ENCODE measurements at places on chromosomes 2 and 18.
A peak's percentile ranks its signal among the peaks of the same experiment; 100 is the strongest.

GRCh38 chr2:27583390-27583915, 611 bp downstream of the ZNF512 start:
- no peak for DNase-seq

DNA sequence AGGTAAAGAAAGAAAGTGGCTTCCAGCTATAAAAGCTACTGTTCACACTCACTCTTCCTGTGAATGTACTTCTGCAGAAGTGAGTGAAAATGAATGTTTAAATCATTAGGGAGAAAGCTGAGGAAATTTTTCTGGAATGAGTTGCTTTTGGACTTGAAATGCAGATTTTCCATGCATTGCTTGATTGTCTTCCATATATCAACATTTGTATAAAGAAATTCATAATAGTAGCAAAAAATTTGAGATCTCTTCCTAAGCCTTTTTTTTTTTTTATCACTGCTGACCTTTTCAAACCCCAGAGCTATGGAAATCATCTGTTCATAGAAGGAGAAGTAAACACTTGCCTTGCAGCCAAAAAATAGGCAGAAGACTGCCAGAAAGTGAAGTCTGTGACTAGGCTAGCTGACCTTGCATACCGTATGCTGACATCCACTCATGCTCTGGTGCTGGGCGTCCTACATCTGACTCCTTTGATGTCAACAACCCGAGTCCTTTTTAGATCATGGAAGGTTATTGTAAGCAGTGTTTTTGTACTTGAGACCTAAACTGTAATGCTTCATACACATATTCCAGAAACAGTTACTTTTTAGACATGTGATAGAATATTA, 154.5 kb upstream of the RASGRP3 start:
- no peak for DNase-seq

GRCh38 chr18:12005538-12006487, 24.5 kb downstream of the IMPA2 start:
- DNase-seq = no peak

DNA sequence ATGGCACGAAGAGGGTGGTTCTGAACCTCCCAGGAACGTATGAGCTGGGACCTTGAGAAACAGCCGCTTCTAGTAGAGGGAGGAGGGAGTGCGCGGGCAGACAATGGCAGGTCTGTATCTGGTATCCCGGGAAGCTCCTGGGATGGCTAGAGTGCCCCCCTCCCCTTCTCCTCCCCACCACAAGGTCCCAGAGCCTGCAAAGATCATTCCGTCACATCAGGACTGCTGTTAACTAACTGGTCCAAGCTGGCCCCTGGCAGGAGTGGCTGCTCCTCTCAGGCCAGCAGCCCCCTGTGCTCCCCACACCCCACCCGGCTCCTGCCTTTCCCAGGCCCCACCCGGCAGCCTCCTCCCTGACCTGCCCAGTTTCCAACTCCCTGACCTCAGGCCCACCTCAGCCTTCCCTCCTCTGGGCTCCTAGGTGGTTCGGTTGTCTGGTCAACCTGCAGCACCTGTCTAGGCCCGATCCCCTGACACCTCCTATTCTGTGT, 75.0 kb downstream of the TPO start:
- peak; percentile 36 for DNase-seq

GRCh38 chr2:136486115-136486514, 279.2 kb upstream of the THSD7B start:
- no peak for DNase-seq

- DNase-seq = no peak
Measured at GRCh38 chr18:74163019-74163660, 14.8 kb downstream of the TIMM21 start.

- DNase-seq = no peak
Measured at GRCh38 chr2:237035781-237036475, 49.8 kb upstream of the COPS8 start.

DNA sequence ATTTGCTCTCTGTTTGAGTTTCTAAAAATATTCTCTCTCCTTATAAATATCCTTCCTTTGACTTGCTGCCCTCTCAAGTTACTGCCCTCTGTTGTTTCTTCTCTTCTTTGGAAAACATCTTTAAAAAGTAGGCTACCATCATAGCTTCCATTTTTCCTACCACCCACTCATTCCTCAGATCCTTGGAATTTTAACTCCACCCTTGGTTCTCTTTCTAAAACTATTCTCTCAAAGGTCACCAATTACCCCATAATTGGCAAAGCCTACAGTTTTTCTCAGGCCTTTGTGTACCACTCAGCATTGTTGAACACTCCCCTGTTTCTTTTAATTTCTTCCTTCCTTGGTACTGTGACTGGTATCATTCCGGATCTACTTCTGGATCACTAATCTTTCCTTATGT, 43.0 kb upstream of the ITGAV start:
- DNase-seq = no peak

GRCh38 chr2:42909966-42910365, 117.6 kb upstream of the HAAO start:
- peak; percentile 17 for DNase-seq

DNA sequence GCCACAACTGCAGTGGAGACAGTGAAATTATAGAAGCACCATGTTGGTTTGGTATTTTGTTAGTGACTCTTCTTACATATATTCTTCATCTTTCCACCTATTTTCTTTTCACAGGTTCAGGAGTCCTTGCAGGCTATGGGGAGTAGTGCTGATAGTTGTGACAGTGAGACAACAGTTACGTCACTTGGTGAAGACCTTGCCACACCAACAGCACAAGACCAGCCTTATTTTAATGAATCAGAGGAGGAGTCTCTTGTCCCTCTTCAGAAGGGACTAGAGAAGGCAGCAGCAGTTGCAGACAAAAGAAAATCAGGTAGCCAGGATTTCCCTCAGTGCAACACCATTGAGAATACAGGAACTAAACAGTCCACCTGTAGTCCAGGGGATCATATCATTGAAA, 23.6 kb downstream of the ITPRID2 start:
- no peak for DNase-seq

- DNase-seq = peak; percentile 41
Measured at GRCh38 chr2:230924470-230925341, at the start of gene GPR55. Gene GPR55 (minus strand): TSS chr2:230925242. CDS start chr2:230910962, 14,280 bp downstream.

GRCh38 chr2:29326926-29327325, 211.7 kb downstream of the CLIP4 start:
- DNase-seq = no peak

DNA sequence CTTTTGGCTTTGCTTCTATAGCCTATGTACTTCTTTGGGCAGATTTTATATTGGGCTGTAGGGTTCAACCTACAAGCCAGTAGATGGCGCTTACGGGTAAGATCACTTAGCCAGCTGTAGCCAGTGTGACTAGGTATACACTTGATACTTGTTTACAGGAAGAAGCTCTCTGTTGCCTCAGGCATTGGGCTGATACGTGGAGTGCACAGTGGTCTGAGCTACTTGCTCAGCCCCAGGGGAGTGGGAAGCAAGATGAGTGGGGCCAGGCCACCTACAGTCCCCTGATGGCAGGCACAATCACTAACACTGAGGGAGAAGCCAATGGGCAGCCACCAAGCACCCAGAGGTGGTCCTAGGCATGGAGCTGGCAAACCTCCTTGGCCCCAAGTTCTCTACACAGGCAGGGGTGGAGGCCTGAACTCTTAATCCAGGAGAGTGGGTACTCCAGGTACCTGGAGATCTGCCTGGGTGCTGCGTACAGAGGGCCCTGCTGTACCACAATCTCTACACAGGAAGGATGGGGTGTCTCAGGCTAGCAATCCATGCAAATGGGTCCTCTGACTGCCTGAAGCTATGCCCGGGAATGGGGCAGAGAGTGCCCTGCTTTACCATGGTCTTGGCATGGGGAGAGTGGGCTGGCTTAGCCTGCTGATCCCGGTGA, 122.2 kb downstream of the NCOA1 start:
- no peak for DNase-seq

DNA sequence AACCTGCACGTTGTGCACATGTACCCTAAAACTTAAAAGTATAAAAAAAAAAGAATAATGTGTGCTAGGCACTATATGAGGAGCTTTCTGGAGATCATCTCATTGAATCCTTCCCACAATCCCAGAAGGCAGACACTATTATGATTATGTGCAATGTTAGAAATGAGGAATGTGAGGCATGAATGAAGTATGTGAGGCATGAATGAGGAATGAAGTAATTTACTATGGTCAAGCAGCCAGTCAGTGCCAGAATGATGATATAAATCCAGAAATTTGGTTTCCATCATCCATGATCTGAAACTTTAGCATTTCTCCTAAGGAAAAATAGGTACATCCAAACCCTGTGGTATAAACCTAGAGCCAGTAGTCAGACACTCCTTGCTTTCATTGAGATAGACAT, 42.0 kb downstream of the CCDC148 start:
- no peak for DNase-seq

DNA sequence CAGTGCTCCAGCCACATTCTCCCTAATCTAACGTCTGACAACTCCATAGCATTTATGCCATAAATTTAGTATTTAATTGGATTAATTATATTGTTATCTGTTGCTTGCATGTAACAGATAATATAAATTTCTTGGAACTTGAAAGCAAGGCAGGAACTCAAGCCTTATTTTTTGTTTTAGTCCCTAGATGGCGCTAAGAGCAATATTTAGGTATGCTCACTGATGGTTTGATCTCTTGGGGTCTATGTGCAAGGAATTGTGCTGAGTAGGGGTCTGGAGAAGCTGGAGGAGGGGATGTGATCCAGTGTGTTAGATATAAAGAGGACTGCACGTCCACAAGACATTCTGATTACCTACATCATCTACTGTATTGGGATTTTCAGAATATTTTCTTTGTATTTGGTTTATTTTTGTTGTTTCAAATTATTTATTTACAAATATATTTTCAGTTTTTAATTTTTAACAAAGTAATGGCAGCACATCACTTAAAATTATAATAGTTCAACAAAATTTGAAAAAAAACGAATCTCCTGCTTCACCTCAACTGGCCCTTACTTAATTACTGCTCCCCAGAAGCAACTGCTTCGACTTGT, 32.8 kb downstream of the KATNAL2 start:
- no peak for DNase-seq

DNA sequence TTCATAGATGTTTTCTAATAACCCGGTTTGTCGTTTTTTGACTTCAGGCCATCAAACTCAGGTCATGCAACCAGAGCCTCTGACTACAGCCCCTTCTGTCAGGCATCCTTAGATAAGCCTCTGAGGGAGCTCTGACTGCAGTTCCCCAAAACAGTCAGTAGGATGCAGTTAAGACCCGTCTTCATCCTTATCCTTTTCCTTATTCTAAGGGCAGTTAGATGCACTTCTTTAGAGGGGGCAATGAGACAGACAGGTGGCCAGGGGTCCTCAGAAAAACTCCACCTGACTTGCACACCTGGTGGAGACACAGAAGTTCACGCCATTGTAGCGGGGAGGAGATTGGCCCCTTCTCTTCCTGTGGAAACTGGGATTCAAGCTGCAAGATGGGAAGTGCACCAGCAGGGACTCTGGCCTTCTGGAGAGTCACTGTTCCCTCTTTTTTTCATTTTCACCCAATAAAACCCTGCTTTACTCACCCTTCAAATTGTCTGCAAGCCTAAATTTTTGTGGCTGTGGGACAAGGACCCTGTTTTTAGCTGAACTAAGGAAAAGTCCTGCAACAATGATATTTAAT, 104.8 kb upstream of the TFPI start:
- no peak for DNase-seq

DNA sequence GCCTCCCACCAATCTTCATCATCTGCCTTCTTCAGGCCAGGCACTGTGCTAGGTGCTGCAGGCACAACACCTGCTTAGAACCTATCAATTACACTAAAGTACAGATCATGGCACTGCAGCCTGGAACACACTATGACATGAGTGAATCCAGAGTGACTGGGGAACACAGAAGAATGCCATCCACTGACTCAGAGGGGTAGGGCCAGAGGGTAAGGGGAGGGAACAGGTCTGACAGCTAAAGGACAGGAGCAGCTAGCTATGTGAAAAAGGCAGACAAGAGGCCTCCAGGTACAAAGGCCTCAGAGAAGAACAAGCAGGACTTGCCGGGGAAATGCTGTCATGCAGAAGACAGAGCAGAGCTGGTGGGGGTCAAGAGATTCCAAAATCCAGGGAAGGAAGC, 53.3 kb upstream of the ACAA2 start:
- no peak for DNase-seq

GRCh38 chr2:149661844-149662243, 74.3 kb upstream of the MMADHC start:
- DNase-seq = no peak

DNA sequence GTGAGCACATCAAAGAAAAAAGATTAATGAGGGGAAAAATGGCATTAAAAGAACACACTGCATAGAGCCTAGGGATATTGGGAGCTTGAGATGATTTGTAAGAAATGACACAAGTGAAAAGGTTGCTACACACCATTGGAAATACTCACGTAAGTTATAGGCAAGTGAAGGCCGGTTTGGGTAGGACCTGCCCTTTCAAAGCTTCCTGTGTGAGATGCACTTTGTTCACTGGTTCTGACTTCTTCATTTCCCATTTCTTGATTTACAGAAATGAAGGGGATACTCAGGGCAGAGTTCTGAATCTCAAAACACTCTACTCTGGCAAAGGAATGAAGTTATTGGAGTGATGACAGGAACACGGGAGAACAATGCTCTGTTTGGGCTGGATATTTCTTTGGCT, at the start of gene IL18RAP:
Gene IL18RAP, plus strand, starts transcription at position 251 of the 400 bp plus-strand sequence. Its CDS starts 118 bp downstream, at position 369.
- DNase-seq = no peak

DNA sequence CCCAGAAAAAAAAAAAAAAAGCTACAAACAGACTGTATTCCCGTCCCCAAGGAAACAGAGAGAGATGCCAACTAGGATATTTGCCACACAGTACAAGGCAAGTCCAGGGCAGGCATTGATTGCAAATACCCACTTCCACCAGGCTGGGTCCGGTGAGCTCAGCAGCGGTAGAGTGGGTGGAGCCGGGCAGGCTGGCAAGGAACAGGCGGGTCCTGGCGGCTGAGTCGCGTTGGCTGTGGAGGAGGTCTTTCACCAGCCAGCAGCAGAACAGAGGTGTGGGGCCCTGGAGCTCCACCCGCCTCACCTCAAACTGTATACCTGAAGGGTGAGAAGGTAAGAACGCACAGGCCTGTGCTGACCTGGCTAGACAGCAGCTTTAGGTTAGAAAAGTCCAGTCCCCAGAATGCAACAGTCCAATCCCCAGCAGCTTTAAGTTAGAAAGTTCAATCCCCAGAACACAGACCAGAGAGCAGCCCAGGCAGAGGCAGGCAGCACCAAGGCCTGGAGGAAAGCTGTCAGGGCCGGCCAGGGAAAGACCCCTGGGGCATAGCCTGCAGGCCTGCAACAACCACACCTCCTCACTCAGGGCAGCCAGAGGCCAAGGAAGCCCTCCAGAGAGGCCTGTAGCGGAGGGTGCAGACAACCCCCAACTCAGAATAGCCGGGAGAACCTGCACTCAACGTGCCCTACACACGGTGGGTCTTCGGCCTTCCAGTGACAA, 21.9 kb upstream of the MTERF4 start:
- DNase-seq = peak; percentile 56

- no peak for DNase-seq
Measured at GRCh38 chr2:27306573-27307286, 1.5 kb downstream of the UCN start.

GRCh38 chr2:2796207-2796606, 465.1 kb upstream of the MYT1L start:
- no peak for DNase-seq

Measured in sciatic nerve (tissue), 2 donors.